ENCODE measurements at places on chromosomes 16 and 17.

GRCh38 chr17:73643001-73643851 is 1.0 kb downstream of the SDK2 start:
- DNase-seq, result no peak

- DNase-seq, result no peak
Observed at GRCh38 chr16:56771558-56772279, 41.8 kb downstream of the NUP93 start.

DNA sequence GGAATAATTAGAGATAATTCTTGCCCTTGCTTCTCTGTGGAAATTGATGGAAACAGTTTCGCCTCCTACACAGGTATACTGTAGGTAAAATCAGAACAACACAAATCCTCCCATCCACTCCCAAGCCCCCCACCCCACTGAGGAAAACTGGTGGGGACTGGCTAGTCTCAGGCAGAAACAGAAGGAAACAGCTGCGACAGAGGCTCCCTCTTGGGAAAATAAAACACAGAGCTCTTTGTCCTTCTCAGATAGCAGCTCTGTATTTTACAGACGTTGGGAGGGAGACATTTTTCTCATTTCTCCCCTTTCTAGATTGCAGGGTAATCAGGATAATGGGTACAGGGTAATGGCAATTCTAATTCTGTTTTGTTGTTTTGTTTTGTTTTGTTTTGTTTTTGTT is 1.1 kb downstream of the SLFN13 start:
- DNase-seq, result no peak

DNA sequence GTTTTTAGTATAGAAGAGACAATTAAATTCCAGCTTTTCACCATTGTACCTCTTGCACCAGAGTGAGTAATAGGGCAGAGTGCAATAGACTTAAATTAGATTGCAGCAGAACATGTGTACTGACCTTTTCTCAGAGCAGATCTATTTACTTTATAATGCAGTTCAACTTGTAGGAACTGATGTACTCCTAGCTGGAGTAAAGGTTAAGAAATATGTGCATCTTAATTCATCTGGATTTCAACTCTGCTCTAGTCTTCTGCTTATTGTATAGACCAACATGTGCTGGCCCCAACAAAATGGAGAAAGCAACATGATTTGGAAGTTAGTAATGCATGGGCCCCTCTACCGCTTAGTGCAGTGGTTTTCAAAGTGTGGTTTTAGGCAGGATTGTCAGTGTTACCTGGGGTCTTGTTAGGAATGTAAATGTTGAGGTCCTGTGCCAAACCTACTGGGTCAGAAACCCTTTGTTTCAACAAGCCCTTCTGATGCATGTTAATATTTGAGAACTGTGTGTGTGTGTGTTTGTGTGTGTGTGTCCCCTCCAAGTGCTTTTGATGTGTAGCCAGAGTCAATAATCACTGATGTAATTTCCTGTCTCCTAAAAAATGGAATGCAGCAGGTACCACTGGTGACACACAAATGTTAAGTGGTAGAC is 138.6 kb downstream of the TOX3 start:
- no peak for DNase-seq

DNA sequence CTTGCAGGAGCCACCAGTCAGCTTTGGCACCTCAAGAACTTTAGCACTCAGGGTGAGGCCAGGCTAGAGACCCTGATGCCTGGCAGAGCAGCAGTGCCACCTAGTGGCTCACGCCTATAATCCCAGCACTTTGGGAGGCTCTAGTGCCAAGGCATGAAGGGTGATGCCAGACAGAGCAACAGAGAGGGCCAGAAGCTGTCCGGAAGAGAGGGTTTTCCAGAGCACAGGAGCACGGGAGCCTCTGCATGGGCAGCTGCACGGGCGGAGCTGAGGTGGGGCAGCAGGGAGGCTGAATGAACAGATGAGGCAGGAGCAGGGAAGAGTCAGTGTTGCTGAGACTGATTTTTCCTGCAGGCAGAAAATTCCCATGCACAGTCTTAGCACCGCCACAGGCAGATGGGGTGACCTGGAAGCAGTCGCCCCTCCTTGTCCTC is 38.9 kb downstream of the MYH3 start:
- peak; percentile 56 for DNase-seq

DNA sequence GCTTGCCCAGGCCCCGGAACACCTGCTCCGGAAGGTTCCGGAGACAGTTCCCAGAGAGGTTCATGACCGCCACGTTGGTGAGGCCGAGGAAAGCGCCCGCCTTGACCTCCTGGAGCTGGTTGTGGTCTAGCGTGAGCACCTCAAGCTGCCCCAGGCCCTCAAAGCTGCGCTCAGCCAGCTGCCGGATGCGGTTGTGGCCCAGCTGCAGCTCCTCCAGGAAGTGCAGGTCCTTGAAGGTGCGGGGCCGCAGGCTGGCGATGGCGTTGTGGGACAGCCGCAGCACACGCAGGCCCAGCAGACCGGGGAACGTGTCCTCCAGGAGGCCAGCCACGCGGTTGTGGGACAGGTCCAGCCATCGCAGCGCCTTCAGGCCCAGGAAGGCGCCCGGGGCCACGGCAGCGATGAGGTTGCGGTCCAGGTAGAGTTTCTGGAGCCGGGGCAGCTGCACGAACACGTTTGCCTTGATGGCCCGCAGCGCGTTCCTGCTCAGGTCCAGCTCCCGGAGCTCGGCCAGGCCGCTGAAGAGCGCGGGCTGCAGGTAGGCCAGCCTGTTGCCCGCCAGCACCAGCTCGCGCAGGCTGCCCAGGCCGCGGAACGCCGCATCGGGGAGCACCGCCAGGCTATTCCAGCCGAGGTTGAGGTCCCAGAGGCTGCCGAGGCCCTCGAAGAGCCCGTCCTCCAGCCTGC is 2.1 kb downstream of the IGFALS start:
- no peak for DNase-seq

DNA sequence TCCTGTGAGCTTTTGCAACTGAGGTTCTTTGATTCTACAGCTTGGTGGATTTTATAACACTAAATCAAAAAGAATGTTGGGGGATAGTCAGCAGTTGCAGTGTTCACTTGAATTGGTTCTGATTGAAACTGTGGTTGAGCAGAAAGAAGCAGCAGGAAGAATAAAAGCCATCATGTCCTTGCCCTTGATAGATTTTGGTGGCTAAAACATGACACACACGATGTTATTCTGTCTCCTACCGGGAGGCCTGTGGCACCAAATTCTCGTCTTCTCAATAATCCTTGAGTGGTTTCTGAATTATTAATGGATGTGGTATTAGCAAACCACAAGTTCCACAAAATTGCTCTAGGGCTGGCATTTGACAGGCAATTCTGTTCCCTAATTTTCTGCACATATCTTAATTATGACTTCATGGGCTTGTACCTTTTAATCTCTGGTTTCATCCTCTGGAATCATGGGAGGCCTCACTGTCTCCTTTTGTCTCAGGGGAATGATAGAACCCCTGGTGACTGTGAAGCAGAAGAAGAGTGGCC is 338.2 kb downstream of the SNX29 start:
- DNase-seq, result no peak

- no peak for DNase-seq
Observed at GRCh38 chr16:6573577-6573976, 759.1 kb upstream of the RBFOX1 start.

- DNase-seq, result no peak
Observed at GRCh38 chr16:7097518-7097917, 235.1 kb upstream of the RBFOX1 start.

GRCh38 chr16:85366031-85366763 is 246.9 kb upstream of the GSE1 start:
- no peak for DNase-seq
